ENCODE measurements at places on chromosomes 13 and 19.

DNA sequence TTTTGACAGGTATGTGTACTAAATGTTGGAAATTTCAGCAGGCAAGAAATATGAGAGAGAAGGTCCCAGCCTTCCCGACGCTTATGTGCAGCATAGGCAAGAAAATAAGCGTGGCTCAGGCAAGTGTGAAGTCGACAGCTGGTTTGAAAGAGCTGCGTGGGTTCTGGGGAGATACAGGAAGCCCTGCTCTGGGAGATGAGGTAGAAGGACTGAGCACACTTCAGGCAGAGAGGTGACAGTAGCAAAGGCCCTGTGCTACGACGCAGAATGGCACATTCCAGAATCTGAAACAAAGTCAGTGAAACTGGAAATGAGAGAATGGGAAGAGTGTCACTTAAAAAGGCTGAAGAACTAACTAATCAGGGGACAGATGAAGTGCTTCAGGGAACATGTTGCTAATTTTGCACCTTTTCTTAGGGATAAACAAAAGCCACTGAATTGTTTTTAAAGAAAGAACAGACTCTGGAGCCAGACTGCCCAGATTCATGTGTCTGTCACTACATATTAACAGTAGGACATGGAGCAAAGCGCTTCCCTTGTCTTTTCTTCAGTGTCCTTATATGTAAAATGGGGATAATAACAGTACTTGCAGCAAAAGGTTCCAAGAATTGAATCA, 160.1 kb downstream of the SPRY2 start:
- DNase-seq, result no peak

GRCh38 chr13:85565652-85566051, 233.6 kb downstream of the SLITRK6 start:
- DNase-seq, result no peak

DNA sequence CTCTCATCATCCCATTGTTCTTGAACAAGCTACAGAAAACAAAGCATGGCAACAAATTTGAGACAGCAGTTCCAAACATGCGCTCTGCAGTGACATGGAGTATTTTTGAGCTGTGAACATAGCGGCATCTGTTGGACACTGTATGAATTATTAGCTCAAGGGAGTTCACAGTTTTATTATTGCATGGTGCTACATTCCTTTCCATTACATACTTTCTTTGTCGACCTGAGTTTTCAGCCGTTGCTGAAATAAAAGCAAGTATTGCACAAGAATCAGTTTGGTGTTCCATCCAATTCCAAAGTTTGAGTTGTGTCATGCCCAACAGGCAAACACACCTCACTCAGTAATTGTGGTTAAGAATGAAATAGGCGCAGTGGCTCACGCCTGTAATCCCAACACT, 30.1 kb upstream of the METTL21C start:
- no peak for DNase-seq

- DNase-seq, result no peak
Observed at GRCh38 chr19:47093841-47094240, 19.7 kb downstream of the ZC3H4 start.

DNA sequence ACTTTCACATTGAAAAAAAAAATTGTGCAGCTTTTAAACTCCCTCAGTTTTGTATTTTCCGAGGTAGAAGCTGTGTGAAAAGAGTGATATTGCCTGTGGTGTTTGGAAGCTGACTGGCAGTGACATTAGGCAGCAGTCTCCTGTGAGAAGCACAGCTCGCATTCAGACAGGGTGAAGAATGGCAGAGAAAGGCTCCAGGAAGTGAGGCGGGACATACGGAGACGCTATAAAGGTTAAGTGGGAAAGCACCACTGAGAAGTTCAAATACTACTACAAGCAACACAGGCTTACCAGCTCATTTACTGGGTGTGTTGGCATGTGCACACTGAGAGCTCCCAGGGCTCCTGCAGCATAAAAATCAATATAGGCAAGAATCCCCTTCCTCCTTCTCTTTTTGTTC, 88.4 kb downstream of the RXFP2 start:
- DNase-seq, result no peak

DNA sequence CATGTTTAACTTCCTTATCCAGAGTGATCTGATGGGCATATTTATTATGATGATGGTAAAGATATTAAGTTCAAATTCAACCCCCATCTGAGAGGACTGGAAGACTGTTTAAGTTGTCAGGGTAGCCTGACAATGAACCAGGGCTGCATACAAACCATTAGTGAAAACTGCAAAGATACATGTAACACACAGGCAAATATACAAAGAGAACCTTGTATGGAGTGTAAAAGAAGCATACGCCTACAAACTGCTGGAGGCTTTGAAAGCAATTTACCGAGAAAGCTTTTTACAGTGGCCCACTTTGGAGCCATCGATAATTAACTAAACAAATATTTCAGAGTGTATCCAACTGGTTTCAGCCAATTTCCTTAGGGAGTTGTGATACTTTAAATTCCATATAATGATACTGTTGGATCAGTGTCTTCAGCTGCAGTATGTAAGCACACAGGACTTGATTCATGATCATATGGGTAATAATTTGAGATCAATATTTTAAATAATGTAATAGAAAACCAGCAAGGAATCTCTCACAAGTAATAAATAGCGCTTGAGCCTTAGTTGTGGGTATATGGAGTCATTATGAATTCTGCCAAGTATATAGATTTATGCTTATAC, 231.5 kb upstream of the SPRY2 start:
- no peak for DNase-seq

- DNase-seq, result no peak
Observed at GRCh38 chr13:39110518-39111097, 72.4 kb downstream of the NHLRC3 start.

DNA sequence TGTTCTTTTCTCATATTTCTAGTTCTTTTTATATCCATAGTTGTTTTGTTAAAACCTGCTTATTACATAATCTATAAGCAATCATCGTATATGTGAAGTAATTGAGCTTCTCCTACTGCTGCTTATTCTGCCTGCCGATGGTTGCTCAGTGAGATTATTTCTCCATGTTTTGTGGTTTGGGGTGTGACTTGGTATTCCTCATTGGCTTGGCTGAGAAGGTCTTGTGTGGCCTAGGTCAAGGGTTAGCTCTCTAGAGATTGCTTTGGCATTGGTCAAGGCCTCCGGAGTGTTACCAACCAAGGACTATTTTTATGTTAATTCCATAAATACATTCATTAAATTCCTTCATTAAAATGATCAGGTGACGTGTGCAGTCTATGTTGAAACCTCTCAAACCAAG, 302.8 kb downstream of the MYO16 start:
- no peak for DNase-seq

DNA sequence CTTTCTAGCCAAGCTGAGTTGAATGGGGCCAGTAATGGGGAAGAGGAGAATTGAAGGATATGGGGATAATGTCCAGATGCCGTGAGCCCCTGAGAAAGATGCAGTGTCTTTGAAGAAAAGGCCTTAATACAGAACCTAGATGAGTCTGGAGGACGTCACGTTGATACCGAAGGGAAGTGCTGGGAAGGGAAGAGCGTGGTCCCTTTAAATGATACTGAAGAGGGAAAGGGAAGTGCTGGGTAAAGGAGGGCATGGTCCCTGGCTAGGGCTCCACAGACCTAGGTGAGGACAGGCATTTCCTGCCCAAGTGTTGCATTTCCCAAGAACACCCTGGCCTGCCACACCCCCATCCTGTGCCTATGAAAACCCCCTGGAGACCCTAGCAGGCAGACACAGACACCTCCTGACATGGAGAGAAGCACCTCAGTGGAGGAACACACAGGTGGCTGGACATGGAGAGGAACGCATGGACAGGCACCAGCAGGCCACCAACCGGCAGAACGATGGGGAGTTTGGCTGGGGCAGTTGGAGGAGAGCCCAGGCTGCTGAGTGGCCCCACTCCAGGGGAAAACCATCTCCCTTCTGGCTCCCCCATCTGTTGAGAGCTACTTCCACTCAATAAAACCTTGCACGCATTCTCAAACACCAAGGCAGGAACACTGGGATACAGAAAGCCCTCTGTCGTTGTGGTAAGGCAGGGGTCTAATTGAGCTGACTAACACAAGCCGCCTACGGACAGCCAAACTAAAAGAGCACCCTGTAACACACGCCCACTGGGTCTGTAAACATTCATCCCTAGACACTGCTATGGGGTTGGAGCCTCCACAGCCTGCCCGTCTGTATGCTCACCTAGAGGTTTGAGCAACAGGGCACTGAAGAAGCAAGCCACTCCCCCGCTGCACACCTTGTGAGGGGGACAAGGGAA, 34.9 kb upstream of the POMP start:
- no peak for DNase-seq

- DNase-seq, result no peak
Observed at GRCh38 chr13:28744091-28744536, 25.3 kb upstream of the SLC46A3 start.

GRCh38 chr19:2117215-2117960, 20.7 kb downstream of the IZUMO4 start:
- no peak for DNase-seq

- DNase-seq, result peak; percentile 96
Observed at GRCh38 chr13:77326905-77327604, at the start of gene MYCBP2. MYCBP2 (minus strand) TSS chr13:77327094; CDS start chr13:77326775, 319 bp downstream.

DNA sequence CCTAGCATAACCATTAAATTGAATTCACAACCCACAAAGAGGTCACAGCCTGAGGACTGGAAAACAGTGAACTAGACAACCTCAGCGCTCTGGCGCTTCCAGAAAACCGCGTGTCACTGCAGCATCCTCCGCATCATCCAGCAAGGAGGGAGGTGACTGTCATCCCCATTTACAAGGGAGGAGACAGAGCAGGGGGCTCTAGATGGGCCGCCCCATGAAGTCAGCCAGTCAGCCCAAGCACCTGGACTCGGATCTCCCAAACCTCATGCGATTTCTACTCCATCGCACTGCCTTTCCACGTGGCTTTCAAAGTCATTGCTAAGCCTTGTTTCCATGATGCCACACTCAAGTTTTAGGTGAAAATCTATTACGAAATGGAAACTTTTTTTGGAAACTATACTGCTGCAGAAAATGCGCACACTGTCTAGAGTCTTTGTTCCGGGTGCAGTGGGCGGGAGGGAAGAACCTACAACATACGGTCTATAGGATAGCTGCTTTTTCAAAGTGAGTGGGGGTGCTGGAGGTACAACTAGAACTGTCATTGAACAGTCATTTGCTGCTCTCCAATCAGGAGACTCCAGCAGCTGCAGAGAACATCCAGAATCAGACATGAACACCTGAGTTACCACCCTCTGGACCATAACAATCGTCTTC, 2.8 kb downstream of the AP3D1 start:
- DNase-seq, result no peak

DNA sequence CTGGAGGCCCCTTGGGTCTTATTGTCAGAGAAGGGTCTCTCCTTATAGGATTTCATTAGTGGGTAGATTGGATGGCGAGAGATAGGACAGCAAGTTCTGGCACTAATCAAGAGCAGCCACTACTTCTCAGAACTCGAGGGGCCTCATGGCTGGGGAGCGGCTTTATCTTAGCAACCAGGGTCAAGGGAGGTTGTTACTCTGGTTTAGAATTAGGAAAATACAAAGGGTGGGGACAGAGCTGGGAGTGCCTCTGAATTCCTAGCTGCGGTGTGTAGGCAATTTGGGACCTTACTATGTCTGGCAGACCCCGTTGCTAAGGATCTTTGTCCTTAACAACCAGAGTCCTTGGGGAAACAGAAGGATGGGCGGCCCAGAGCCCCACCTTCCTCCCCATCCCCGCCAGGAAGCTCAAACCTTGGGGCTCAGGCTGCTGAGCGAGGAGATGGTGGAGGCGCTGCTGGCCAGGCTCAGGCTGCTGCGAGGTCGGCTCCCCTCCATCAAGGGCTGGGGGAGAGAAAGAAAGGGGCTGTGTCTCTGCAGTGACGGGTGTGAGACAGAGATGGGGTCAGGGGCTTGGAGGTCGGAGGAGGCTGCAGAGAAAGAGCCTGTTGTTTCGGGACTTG, 1.2 kb downstream of the PLEKHA4 start:
- DNase-seq, result no peak

DNA sequence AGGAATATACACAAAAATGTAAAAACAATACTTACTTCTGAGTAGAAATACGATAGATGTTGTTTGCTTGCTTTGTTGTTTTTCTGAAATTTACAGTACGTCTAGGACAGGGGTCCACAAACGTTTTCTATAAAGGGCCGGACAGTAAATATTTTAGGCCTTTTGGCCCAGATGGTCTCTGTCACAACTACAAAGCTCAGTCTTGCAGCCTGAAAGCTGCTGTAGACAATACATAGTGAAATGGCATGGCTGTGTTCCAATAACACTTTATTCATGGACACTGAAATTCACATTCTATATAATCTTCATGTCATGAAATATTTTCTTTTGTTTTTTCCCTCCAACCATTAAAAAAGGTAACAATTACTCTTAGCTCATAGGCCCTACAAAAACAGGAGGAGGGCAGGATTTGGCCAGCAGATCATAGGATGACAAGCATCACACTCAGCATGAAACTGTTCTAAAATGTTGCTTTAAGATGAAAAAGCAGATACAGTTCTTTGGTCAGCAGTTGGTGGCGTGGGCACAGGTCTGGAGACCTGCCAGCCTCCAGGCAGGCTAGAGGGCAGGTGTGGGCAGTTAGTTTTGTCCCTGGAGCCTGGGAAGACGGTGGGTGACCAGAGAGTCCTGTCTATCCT, at the start of gene EDDM13:
TSS of gene EDDM13 (plus strand) at position 588 of the 638 bp plus-strand sequence. CDS start 87 bp downstream, outside the sequence.
- no peak for DNase-seq

DNA sequence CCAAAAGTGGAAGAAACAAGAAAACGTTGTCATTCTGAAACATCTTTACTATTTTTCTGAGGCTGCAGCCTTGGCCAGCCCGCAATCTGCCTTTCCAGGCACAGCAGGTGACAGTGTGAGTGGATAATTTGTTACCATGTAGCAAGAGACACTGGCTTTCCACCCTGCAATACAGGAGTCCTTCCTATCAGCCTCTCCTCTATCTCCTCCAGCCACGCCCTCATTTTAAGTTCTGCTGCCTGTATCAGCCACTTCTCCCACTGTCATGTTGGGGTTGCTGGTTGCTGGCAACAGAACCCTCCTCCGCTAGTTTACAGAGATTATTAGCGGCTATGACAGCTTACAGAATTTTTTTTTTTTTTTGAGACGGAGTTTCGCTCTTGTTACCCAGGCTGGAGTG, 7.7 kb upstream of the LGALS7 start:
- DNase-seq, result no peak

GRCh38 chr19:57406516-57407123, 4.3 kb upstream of the ZNF17 start:
- peak; percentile 48 for DNase-seq

DNA sequence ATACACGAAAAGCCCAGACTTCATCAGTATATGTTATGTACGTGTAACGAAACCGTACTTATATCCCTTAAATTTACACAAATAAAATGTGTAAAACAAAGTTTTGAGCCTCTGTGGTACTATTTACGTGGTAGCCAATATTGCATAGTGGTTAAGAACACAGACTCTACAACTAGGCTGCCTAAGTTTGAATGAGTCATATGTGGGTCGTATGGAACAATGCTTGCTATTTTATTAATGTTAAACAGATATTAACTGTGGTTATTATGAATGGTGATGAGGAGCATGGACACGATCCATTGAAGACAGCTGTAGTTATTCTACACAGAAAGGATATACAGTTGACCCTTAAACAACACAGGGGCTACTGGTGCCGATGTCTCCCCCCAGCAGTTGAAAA, 42.5 kb downstream of the DPY19L3 start:
- no peak for DNase-seq

- no peak for DNase-seq
Observed at GRCh38 chr19:12872941-12873890, 8.0 kb downstream of the DNASE2 start.
